ENCODE measurements at places on chromosomes 2 and 18.
A peak's percentile ranks its signal among the peaks of the same experiment; 100 is the strongest.

DNA sequence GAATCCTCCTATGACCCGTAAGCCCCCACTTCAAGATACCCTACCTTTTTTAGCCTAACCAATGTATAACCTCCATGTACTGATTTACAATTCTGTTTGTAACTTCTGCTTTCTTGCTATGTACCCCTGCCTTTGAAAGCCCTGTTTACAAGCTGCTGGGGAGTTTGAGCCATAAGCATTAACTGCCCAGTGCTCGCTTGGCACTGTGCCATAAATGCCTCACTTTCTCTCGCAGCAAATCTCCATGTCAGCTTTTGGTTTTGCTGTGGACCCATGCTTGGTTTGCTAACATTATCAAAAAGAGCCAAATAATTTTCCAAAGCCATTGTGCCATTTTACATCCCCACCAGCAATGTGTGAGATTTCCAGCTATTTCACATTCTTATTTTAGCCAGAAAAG, 51.8 kb downstream of the TEX51 start:
- DNase-seq: no peak

DNA sequence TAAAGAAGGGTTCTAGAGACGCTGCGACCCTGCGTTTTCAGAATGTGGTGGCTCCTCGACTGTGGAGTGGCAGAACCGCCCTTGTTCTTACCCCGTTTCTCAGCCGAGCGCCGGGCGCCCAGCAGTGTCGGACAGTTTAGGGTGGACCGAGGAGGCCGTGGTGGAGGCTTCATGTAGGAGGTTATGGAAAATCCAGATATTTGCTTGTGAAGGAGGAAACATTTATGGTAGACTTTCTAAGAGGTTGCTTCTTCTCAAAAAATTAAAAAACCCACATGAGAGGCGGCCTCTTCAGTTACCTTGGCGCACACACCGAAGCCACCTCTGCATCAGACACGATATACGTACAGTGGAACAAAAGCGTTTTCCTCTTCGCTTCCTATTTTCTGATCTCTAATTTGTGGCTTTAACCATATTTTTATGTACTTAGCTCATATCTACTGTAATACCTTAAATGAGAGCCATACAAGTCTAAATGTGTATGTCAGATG, 120.8 kb downstream of the NFATC1 start:
- DNase-seq: no peak

DNA sequence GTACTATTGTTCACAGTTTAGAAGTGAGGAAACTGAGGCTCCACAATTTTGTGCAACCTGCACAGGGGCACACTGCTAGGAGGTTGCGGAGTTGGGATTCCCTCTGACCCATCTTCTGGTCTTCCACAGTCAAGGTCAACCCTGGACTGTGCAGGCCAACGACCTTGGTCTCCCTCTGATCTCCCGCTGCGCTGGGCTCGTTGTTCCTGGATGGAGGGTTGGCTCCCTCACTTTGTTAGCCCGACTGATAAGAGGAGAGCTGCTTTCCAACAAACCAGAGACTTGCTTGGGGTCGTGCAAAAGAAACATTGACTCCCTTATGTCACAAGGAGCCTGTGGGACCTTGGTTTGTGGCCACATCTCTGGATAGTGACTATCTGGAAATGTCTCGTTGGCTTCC, 187.6 kb downstream of the MYCN start:
- DNase-seq: no peak

DNA sequence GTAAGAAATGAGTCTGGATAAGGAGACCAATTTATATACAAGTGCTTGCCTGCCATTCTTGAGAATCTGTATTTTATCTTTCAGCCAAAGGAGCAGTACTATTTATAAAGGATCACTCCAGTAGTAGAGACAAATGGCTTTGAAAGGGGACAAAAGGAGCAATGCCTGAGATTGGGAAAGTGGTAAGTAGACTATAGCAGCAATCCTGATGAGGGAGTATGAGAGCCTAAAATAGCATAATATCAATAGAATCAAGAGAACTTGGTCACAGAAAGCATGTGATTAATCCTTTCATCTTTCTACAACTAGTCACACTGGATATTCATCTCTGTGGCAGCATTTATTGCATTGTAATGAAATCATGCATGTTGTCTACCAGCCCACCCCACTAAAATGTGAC, 20.2 kb downstream of the NRXN1 start:
- no peak for DNase-seq

DNA sequence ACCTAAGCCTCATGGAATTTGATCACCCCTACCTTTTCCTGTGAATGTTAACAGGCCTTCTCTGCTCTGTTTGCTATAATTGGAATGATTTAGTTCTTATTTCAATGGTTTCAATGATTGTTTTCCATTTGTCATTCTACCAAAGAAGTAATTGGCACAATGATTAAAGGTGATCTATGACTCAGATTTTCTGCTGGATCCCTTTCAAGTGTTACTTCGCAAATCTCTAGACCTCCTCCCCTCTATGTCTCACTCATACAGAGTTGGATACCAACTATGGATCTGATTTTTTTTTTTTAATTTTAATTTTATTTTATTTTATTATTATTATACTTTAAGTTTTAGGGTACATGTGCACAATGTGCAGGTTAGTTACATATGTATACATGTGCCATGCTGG, 29.6 kb upstream of the FAM117B start:
- no peak for DNase-seq

GRCh38 chr2:188114014-188114413, 177.7 kb upstream of the GULP1 start:
- DNase-seq: no peak

GRCh38 chr2:234463626-234464290, 33.1 kb downstream of the ARL4C start:
- DNase-seq: peak; percentile 86

GRCh38 chr2:61426267-61426897, 44.5 kb downstream of the USP34 start:
- no peak for DNase-seq

DNA sequence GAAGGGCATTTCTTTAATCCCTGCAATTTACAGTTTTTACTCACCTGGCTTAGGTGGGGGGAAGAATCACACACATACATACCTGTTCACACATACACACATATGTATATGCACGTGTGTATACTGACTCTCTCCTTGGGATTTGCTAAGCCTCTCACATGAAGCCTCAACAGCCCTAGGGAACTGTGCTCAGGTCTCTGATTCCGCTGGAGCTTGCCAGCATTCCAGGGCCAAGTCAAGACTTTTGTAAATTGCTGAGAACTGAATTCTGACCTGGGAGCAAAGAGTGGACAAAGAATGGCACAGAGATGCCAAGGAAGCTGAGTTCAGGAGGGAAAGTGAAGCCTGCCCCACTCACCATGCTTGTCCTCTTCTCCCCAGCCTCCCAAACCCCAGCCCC, 177.3 kb downstream of the TMEM247 start:
- no peak for DNase-seq

DNA sequence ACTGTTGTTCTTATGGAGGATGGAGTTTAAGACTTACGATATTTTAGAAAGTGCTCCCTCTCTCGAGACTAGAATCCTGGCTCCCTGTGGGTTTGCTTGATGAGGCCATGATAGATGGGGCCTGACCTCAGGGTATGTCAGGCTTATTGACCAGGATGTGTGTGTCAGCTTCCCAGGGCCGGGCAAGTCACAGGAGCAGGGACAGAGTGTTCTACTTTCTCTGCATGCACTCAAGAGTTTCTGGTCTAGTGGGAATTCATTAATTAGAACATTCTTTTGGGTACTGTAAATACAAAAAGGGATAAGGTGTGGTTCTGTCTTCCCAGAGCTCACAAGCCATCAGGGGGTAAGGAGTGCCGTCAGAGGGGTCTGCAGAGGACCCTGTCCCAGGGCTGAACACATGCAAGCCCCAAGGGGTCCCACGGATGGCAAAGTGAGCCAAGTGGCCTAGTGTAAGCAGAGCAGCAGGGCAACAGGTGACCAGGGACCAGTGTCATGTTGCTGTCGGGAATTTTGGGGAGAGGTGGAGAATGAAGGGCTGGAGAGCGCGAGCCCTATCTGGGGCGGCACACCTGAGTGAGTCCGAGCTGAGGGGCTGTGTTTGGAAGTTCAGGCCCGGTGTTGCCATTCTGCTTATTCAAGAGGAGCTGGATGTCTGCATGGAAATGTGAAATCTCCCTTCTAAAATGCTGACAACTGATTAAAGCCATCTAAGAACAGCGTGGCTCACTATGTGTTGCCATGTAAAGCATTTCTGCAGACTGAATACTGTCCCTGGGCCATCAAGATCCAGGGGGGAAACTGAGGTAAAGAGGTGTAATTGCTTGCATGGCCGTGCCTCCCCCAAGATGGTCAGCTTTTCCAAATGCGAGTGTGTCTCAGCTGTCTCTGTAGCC, 91.4 kb downstream of the TGFA start:
- no peak for DNase-seq

- DNase-seq: peak; percentile 85
These were observed at the start of gene KCTD1 for GRCh38 chr18:26548415-26549262. TSS of gene KCTD1 (minus strand) at chr18:26548553. CDS start at chr18:26548536, 17 bp downstream.

DNA sequence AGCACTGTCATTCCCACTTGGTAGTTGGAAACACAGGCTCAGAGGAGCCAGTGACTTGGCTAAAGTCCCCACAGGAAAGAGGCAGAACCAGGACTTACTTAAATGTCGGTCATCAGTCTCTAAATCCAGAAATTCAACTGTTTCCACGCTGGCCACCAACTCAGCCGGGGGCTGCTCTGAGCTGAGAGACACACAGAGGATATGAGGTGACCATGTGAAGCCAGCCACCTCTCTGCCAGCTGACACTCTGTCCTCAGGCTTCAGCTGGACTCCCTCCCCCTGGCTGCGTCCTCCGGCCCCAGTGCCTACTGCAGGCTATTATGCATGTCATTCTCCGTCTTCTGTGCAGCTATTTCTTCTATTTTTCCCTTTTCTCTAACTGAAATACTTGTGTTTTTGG, 168.9 kb downstream of the ANKRD30B start:
- no peak for DNase-seq

DNA sequence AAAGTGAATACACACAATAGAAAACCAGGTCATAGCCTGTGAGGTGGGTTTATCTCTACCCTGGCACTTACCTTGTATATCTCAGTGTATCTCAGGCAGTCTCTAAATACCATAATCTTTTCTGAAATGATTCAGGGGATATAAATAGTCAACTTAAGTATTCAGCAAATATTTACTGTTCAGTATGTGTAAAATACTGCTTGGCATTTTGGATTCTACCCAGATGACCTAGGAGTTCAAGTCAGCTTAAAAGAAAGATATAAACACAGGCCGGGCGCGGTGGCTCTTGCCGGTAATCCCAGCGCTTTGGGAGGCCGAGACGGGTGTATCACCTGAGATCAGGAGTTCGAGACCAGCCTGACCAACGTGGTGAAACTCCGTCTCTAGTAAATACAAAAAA, 23.8 kb downstream of the GRHL1 start:
- no peak for DNase-seq

- no peak for DNase-seq
These were observed 171.1 kb upstream of the CCDC150 start for GRCh38 chr2:196468394-196468793.

DNA sequence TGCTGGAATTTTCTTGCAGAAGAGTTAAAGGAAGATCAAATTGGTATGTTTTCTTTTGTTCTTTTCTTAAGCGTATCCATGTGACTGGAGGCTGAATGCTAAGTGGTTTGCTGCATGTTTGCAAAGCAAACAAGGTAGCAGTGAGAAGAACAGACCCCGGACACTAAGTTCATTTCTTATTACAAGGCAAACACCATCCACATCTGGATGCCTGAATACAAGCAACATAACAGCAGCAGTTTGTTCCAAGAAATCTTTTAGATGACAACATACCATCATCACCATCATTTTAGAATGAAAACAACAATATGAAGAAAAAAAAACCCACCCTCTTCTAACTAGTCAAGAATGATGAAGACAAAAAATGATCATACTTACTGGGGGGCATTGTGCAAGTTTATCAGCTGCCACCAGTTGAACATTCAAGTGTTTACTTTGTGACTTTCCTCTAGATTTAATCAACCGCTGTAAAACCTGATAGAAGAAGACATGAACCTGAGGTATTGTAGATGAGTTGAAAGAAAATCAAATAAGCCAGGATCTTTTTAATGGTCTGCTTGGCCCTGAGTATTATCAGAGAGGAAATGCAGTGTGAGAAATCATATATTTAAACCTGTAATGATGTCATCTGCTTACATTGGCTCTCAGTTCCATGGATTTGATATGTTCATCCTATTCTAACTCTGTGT, 25.0 kb upstream of the ARL5A start:
- DNase-seq: no peak

DNA sequence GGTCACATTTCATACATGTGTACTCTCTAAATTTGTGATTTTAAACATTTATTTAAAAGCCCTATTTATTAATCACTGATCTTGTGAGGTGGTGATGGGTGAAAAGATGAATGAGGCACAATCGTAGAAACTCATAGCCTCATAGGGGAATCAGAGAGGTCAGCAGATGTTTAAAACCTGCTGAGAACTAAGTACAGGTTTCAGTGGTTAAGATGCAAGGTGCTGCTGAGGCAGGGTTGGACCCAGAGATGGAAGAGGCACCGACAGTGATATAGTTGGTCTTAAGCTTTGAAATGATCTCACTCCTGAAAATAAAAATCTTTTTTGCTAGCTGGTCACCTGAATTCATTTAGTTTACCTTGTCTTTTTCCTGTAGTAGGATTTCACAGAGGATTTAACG, 49.6 kb downstream of the LINC00305 start:
- no peak for DNase-seq

GRCh38 chr2:140079038-140079437, 1298.8 kb upstream of the NXPH2 start:
- no peak for DNase-seq

DNA sequence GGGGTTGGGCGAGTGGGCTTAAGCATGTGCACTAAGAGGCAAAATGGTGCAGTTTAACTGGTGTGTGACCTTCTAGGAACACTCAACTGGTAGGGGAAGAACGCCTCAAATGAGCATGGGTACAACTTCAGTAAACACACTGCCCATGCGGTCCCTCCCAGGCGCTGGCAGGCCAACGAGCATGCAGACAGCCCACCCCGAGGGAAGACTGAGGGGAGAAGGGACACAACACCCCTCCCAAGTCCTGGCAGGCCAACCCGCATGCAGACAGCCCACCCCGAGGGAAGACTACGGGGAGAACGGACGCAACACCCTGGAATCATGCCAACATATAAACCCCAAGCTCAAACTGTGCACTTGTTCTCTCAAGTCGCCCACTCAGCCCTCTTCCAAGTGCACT, 456.0 kb downstream of the FBXO15 start:
- DNase-seq: no peak

GRCh38 chr18:22224339-22224738, 55.0 kb downstream of the GATA6 start:
- no peak for DNase-seq

DNA sequence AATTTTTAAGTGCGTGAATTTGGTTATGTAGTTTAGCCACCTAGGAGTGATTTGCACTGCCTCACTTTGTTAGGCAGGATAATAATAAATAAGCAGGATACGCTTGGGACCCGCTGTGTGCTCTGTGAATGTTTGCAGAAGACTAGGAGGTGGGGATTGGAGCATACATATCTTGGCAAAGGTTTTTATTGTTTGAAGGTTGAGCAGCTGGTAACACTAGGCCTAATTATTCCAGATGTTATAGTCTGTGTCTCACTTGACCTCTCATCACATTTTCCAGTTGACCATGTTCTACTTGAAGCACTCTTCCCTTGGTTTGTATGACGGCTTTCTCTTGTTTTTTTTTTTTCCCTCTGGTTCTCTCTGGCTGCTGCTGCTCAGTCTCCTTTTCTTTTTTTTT, 42.7 kb downstream of the FHOD3 start:
- DNase-seq: no peak

All from NCI-H1105 treated with DMSO at 0.1 percent for 48 hours (cell line).